ENCODE measurements at places on chromosomes 11 and 22.

GRCh38 chr11:34575261-34575660 is 45.6 kb upstream of the EHF start:
- DNase-seq: no peak

DNA sequence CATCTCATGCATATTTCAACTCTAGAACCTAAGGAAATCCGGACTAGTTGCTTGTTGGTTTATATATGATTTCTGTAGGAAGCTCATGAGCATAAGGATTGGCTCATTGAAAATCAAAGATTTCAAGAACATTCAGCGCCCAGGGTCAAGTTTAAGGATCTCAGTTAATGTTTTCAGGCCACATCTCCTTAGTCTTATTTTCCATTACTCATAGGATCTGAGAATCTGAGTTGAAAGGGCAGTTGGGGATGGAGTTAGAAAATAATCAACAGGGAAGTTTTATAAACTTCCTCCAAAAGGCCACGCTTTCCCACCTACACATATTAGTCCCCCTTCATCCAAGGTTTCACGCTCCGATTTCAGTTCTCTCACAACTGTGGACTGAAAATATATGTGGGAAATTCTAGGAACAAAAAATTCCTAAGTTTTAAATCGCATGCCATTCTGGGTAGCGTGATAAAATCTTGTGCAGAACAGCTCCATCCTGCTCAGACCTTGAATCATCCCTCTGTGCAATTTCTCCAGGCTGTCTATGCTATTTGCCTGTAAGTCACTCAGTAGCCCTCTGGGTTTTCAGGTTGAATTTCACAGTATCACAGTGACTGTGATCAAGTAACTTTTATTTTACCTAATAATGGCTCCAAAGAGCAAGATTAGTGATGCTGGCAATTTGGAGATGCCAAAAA is 160.2 kb downstream of the KIRREL3 start:
- no peak for DNase-seq

DNA sequence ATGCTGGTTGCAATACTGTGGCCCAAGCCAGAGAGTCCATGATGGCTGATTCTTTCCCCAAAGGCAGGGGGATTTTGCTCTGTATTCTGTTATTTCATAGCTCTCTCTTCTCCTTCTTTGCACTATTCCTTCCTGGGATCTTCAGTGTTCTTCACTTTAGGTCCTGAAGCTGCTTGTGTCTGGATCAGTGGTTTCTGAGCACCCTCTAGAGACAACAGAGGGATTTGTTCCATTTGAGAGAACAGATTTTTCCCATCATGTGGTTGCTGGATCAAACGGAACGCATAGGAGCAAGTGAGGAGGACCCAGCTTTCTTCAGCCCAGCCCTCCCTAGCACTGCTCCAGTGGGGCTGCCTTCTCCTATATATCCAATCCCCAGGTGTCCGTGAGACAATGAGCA is 68.7 kb upstream of the SYN3 start:
- no peak for DNase-seq

DNA sequence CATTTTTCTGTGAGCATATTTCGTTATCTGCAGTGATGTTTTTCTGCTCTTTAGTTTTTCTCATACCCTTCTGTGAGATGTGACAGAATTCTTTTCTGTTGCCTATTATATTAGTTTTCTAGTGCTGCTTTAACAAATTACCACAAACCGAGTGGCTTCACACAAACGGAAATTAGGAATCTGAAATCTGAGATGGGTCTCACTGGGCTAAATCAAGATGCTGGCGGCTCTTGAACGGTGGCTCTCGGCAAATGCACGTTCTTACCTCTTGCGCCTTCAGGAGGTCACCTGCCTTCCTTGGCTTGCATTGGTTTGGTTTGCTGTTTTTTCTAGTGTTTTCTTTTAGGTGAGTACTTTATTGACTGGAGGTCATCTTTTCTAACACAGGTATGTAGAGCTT is 13.0 kb downstream of the ZBED4 start:
- DNase-seq: no peak

- no peak for DNase-seq
These were observed 82.5 kb downstream of the SGSM3 start for GRCh38 chr22:40452730-40453487.

GRCh38 chr11:34860034-34860433 is 56.1 kb downstream of the APIP start:
- no peak for DNase-seq

DNA sequence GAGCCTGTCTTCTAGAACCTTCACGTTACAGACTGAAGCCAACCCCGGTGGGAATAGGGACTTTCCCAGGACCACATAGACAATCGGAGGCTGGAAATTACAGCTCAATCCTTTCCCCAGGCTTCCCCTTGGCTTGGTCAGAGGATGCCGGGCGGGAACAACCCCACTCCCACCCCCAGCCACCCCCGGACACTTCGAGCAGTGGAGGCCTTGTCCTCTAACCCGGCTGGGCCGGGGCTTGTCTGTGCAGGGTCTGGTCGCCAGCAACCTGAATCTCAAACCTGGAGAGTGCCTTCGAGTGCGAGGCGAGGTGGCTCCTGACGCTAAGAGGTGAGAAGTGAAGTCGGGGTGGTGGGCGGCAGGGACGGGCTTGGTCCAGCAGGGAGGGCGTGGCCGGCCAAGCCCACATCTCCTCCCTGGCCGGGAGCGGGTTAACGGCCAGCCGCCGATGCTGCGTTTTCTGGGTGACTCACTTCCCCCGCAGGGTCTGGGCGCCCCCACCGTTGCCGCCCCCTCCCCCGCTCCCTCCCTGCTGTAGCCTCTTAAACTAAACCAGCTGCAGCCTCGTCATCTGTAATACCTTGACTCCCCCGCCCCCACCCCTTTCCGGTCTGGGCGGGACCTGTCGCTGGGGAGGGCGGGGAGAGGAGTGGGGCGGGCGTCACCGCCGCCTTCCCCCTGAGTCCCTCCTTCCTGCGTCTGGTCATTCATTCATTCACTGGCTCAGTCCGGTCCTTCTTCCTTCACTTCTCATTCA is 1.5 kb downstream of the LGALS1 start:
- peak; percentile 39 for DNase-seq

GRCh38 chr11:75383246-75383645 is 16.1 kb upstream of the RPS3 start:
- DNase-seq: no peak

- no peak for DNase-seq
These were observed 2.4 kb upstream of the MFNG start for GRCh38 chr22:37488337-37489135.

GRCh38 chr11:130891326-130891725 is 25.0 kb downstream of the SNX19 start:
- DNase-seq: no peak

GRCh38 chr11:71386202-71386601 is 62.0 kb downstream of the DHCR7 start:
- DNase-seq: no peak

Measured in amygdala (tissue), 56 donors.